ENCODE measurements at places on chromosomes 2 and 18.

- no peak for DNase-seq
Observed at GRCh38 chr2:231612109-231612455, 19.4 kb downstream of the TEX44 start.

DNA sequence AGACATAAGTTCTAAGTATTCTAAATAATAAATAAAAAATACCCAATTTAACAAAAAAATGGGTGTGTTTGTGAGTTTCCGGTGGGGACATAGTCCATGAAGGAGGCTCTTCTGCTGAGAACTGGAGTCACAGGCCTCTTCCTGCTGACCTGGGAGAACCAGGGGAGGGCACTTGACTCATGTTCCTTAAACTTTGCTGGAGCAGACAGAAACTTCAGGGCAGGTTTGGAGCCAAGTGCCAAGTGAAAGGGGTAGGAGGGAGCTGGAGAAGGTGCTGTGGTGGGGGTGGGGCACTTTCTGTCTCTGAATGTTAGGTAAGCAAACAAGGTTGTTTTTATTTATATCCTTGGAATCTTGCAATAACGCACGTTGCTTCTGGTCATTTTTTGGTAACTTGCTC lies 78.8 kb upstream of the TTN start:
- DNase-seq: no peak

DNA sequence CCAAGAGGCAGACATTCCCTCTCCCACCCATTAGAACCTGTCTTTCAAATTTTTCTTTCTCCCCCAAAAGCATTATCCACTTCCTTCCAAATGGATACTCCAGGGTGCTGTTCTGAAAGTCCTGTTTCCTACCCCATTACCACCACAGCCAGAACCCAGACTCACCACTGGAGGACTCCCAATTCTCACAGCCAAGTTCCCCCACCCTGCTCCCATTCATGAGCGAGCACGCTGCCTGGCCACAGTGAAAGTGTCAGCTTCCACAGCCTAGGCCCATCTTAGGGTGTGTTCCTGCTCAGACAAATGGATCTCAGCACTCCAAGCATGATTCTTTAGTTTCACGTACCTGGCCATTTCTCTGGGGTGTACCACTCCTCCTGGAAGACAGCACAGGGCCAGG lies 3.8 kb upstream of the ANKRD53 start:
- no peak for DNase-seq

DNA sequence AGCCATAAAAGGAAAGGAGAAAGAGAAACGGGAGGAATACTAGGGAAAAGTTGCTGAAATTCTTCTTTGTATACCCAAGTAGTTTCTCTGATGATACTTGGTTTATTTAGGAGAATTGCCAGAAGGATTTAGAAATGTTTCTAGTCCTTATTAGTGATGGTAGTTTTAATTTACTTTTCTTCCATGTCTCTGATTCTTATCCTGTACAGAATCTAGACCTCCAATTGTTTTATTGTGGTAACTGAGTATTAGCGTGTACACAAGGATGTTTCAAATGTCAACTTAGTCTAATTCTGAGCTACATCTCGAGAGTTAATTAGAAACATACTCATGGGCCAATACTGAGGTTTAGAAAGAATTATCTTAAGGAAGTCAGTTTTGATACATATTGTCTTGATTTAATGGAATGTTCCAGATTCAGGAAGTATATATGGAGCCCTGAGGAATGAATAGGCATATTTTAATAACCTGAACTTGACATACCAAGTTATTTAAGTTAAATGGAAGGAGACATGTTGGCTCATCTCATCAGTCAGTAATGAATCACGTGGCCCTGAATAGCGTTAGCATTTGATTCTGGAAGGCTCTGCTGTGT lies 219.6 kb downstream of the LTBP1 start:
- no peak for DNase-seq

DNA sequence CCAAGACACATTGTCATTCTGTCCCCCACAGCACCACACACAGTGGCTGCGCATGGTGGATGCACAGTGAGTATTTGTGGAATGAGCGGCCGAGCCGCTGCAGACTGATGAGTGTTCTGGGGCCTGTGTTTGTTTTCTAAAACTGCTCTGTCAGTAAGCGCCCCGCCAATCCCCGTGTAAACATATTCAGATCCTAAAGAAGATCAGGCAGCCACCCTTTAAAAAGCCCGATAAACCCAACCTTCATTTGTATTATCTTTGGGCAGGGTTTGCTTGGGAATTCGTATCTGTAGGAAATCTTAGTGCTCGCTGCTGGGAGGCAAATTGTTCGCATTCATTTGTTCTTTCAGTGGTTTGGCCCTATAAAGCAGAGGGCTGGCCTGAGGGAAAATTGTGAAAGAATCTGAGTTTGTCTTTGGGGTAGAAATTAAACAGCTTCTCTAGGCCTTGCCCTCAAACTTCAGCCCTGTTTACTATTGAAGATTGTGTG lies 68.6 kb downstream of the TGOLN2 start:
- no peak for DNase-seq

GRCh38 chr2:11129598-11130449 lies 25.4 kb upstream of the SLC66A3 start:
- peak; percentile 82 for DNase-seq

DNA sequence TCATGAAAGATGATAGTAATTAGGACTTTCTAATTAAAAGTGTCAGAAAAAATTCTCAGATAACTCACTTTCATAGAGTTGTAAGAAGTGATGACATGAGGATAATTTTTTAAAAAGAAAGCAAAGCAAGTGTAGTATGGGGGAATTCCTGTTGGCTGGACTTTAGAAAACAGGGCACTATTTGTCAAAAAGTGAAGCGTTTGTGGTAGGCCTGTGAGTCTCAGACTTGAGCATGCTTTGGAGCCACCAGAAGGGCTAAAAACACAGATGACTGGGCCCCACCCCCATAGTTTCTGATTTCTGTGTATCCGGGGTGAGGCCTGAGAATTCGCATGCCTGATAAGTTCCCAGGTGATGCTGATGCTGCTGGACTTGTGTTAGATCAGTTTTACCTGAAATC lies 222.6 kb upstream of the LRRTM1 start:
- no peak for DNase-seq

- no peak for DNase-seq
Observed at GRCh38 chr2:64260817-64261216, 116.6 kb upstream of the PELI1 start.

DNA sequence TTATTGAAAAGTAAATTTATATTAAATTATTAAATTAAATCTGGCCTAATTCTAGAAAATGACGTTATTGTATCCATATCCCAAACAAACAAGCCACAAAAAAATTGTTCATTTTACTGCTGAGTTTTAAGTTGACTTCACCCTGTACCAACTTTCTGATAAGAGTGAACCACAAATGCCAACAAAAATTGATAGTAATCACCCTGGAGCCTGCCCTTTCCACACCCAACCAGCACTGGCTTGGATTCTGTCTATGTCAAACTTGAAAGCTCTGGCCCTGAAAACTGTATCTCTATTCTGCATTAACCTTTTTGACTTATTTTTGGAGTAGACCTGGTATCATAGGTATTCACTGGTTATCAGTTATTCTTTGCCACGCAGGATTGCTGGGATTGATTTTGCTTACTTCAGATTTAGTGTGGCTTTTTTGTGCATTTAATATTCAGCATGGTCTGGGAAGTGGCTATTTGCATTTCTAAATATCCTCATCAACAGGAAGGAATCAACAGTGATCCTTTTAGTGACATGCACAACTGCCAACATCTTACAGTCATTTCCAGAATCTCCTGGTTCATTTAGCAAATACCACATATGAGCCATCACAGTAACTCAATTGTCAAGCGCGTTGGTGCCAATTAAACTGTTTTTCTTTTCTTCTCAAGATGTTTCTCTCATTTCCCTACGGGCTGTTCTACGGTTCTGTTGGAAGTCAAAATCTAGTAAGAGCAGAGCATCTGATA lies 11.4 kb upstream of the SRBD1 start:
- no peak for DNase-seq

DNA sequence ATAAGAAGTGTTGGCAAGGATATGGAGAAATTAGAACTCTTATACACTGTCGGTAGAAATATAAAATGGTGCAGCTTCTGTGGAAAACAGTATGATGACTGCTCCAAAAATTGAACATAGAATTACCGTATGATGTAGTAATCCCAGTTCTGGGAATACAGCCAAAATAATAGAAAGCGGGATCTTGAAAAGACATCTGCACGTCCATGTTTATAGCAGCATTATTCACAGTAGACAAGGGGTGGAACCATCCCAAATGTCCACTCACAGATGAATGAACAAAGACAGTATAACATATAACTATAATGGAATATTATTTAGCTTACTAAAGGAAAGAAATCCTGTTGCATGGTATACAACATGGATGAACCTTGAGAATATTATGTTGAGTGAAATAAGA lies 257.7 kb downstream of the TDRD15 start:
- DNase-seq: no peak

DNA sequence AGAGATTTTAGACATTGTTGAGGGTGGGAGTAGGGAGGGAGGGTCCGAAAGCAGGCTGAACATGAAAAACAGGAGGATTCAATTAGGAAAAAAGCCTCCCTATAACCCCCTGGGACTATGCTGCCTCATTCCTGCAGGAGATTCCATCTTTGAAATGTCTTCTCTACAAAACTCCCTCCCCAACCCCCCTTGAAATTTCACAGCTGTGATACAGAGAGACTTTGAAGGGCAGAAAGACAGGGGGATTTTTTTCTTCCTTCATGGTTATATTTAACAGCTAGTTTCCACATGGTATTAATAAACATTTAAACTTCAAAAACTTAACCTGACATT lies 57.6 kb downstream of the TRIB2 start:
- DNase-seq: no peak

DNA sequence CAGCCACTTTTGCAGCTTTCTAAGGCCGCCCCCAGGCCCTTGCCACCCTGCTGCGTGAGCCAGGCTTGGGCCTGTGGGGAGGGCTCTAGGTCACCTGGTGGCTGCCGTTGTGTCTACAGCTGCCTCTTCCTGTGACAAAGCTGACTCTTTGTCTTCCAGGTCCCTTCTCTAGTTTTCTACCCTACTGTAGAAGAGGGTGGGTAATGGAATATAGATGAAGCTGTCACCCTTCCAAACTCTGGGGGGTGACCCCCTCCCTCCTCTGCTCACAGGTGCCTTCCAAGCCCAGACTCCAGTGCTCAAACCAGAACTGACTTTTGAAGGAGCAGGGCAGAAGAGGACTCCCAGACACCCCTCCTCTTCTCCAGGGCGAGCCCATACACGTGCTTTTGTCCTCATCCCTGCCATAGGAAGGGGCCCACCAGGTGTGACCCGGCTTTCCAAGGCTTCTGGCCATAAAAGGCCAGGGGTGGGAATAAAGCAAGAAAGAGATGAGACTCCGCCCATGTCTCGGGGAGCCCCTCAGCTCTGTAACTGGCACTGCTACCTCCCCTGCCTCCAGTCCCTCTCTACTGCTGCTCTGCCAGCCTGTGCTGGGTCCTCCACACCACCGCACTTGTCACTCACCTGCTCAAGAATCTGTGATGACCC lies 17.9 kb upstream of the SDC1 start:
- no peak for DNase-seq

- DNase-seq: no peak
Observed at GRCh38 chr18:55501579-55501978, 86.4 kb downstream of the TCF4 start.

GRCh38 chr2:121633463-121633862 lies 15.8 kb downstream of the CLASP1 start:
- DNase-seq: no peak

GRCh38 chr18:32803568-32803967 lies 30.7 kb upstream of the KLHL14 start:
- no peak for DNase-seq

- no peak for DNase-seq
Observed at GRCh38 chr2:143603035-143603655, 473.9 kb downstream of the ARHGAP15 start.

- DNase-seq: no peak
Observed at GRCh38 chr2:241692448-241692847, 5.8 kb upstream of the DTYMK start.

- no peak for DNase-seq
Observed at GRCh38 chr2:62099523-62100175, 96.3 kb upstream of the B3GNT2 start.

- DNase-seq: no peak
Observed at GRCh38 chr2:196980001-196980400, 53.5 kb upstream of the PGAP1 start.

- DNase-seq: no peak
Observed at GRCh38 chr2:43464590-43464989, 131.2 kb downstream of the THADA start.

GRCh38 chr2:211161236-211161635 lies 604.8 kb downstream of the CPS1 start:
- DNase-seq: no peak

DNA sequence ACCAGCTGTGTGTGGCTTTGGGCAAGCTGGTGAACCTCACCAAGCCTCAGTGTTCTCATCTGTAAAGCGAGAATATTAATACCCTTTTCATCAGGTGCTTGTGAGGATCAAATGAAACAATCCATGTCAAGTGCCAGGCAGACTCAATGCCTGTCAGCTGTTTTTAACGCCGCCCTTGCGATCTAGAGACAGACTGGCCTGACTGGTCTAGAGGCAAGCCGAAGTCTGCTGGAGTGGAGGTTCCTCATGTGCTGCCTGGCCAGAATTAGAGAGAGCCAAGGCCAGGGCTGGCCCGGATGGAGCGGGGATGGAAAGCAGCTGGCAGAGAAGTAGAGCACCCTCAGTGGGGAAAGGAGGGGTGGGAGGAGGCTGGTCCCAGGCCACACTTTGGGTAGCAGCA lies 74.5 kb upstream of the B3GNT7 start:
- DNase-seq: no peak

DNA sequence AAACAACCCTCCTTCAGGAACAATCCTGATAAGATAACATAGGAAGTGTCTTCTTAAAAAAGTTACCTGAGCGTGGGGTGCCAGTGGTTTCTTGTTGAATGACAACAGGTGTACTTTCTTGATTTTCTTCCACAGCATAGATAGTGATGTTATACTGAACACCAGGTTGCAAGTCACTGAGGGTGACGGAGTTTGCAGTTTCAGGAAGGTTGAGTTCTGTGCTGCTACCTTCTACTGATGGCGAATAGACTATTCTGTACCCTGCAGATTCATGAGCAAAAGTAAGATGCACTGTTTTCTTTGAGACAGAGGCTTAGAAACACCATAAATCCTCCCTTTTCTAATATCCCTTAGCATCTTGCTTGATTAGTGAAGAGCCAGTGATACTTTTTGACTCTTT lies 28.8 kb downstream of the FN1 start:
- DNase-seq: no peak

GRCh38 chr2:198143793-198144192 lies 339.4 kb downstream of the PLCL1 start:
- DNase-seq: no peak

- no peak for DNase-seq
Observed at GRCh38 chr2:36572719-36573059, 25.3 kb downstream of the FEZ2 start.

All from stimulated activated CD4-positive, alpha-beta T cell treated with anti-CD3 and anti-CD28 coated beads, Interleukin-1b, Interleukin-23, amount 100 ng/mL, for 4 hours (primary cell).